Left lobe of liver (tissue), 2 donors: ENCODE measurements at places on chromosomes 6 and 20. TPM values are rescaled to one million over a fixed set of nuclear protein-coding genes. Genes with fewer than 3 reads are reported as not detected.

RSPH4A gene
- not detected for total RNA-seq

MYBL2 gene
- total RNA-seq: 0.63 TPM

OR14J1 gene
- total RNA-seq: not detected

GRCh38 chr6:145813285-145814034 is 1.1 kb downstream of the FBXO30 start:
- DNase-seq: no peak

DNA sequence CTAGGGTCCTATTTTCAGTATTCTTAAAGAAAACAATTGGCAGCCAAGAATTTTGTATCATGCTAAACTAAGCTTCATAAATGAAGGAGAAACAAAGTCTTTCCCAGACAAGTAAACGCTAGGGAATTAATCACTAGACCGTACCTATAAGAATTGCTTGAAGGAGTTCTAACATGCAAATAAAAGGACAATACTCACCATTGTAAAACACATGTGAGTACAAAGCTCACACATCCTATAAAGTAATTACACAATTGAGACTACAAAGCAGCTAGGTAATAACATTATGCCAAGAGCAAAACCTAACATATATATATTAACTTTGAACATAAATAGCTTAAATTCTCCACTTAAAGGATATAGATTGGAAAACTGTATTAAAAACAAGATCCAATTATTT is 147.4 kb downstream of the FAM83B start:
- DNase-seq: no peak

GRCh38 chr20:22698259-22698842 is 114.0 kb upstream of the FOXA2 start:
- no peak for DNase-seq

DNA sequence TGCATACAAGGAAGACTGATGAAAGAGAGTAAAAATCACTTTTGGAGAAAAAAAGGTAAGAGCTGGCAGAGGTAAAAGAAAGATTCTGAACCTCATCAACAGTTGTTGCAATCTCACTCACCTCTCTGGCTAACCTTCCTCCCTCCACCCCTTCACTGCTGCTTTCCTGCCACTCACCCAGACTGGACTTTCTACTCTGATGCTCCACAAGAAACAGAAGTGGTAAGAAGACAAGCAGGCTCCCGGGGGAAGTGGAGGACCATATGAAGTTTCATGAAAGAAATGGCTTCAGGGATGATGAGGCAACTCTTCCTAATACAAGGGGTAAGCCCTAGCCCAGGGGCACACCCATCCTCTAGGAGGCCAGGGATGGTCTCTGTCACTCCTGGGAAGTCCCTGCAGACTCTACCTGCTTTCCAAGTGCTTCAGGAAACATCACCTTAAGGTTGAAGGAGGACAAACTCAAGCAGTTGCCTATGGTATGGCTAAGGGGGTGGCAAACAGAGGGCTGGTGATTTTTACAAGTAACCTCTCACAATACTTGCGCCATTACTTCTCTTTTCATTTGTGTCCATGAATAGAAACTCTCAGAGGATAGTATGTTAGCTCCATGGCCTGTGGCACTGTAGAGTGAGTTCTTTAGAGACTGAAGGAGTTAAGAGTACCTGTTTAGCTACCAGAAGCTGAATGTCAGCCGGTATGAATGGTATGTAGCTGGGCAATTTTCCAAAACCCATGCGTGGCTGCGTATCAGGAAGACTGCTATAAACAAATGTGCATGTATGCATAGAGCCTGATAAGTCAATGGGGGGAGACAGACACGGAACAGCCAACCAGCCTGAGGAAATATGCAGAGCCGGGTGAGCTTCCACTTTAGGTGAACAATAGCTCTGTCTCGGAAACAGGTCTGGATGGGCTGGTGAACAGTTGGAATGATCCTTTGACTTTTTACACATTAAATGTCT is 112.0 kb downstream of the BACH2 start:
- no peak for DNase-seq

DNA sequence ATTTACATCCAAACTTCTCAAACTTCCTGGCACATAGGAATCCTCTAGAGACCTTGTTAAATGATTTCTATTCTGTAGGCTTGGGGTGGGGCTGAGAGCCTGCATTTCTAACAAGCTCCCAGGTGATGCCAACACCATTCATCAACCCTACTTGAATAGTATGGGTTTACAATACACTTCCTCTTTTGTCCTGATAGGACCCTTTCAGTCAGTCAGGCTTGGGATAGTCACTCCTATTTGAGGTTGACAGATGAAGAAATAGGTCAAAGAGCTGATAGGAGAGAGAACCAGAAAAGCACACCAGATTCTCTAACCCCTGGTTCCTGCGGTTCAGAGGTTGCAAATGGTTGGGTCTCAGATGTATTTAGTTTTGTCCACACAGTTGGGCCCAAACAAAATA is 273.4 kb downstream of the TSHZ2 start:
- DNase-seq: no peak

- no peak for DNase-seq
Measured at GRCh38 chr6:33670086-33670660, 41.3 kb downstream of the UQCC2 start.

ZNF311 gene
- total RNA-seq: 0.68 TPM

LEMD2 gene
- 20.2 TPM for total RNA-seq

- no peak for DNase-seq
Measured at GRCh38 chr6:162825597-162825996, 97.8 kb downstream of the PACRG start.

MLN gene
- not detected for total RNA-seq

- no peak for DNase-seq
Measured at GRCh38 chr6:162728197-162728596, 423 bp downstream of the PACRG start.

- DNase-seq: no peak
Measured at GRCh38 chr6:137247724-137248123, 28.5 kb upstream of the IFNGR1 start.

GRCh38 chr20:50510706-50511542 is 741 bp downstream of the PTPN1 start:
- DNase-seq: no peak

RRBP1 gene
- 191 TPM for total RNA-seq

DNA sequence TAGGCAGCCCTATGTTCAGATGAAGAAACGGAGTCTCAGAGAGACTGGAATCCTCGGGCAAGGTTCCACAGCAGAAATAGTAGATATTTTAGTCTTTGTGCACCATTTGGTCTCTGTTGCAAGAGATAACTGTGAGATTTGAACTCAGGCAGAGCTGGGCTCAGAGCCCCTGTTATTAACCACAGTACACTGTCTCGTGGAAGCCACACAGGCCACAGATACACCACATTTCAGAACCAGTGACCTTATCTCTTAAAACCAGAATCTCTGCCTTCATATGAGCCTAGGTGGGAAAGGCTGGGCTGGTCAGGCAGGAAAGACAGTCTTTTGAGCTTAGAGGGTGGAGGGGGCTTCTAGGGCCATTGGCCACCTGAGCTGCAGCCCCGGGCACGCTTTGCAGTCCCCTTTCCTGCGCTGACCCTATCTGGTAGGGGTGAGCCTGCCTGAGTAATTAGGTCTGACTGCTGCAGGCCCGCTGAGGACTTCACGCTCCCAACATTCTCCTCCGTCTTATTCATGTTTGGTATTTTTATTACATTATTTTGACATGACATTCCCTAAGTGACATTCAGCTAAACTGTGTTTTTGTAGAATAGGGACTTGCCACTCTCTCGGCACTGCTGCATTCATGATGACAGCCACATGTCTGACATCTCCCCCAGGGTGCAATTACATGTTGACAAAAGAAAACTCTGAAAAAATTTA is 71.1 kb downstream of the KCNB1 start:
- DNase-seq: no peak

HSF2 gene
- 1.8 TPM for total RNA-seq

- DNase-seq: peak; percentile 51
Measured at GRCh38 chr6:130796313-130796905, 30.8 kb upstream of the SMLR1 start.

WFDC10B gene
- total RNA-seq: not detected

UCKL1 gene
- 20.2 TPM for total RNA-seq

- no peak for DNase-seq
Measured at GRCh38 chr6:163489584-163489983, 75.1 kb downstream of the QKI start.

DNA sequence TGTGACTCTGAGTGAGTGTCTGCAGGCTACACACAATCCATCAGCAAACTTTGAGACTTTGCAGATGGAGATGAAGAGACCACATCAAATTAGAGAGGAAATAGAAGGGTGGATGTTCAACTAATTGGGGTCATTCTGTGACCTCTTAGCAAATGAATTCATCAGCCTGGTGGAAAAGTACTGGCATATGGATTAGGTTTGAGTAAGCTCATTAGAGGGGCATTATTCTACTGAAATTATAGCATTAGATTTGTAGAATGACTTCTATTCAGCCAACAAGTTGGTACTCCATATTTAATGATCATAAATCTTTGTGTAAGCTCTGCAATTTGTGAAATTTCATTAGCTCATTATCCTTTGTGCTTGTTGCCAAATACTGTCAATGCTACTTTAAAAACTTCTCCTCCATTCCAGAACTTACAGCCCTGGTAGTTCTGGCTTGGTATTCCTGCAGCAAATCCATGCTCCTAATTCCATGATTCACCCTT is 63.8 kb downstream of the ADTRP start:
- DNase-seq: no peak

- DNase-seq: no peak
Measured at GRCh38 chr6:70415247-70415646, 1.9 kb downstream of the FAM135A start.

- no peak for DNase-seq
Measured at GRCh38 chr6:113442040-113442439, 415.1 kb upstream of the MARCKS start.

SYNDIG1 gene
- total RNA-seq: not detected

HRH3 gene
- not detected for total RNA-seq

DNA sequence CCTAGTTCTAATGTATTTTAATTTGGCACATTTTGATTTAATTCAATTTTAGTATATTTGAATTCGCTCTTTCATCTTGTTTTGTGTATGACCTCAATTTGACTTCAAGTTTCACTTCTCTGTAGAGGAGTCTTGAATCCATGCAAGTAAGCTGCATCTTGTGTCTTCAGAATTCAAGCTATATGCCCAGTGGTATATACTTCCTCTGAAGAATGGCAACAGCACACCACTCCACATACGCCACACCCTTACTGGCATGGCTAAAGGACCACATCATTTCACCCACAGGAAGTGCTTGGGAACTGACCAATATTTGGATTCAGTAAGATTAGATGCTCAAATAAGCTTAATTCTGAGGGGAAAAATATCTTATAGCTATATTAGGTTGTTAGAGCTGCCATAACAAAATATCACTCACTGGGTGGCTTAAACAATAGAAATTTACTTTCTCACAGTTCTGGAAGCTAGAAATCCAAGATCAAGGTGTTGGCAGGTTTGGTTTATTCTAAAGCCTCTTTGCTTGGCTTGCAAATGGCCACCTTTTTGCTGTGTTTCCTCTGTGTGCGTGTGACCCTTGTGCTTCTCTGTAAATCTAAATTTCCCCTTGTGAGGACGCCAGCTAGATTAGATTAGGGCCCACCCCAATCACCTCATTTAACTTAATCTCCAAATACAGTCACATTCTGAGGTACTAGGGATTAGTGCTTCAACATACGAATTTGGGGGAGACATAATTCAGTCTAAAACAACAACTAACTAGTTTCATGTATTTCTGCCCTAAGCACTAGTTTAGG is 2.8 kb upstream of the ASF1A start:
- DNase-seq: no peak

DNA sequence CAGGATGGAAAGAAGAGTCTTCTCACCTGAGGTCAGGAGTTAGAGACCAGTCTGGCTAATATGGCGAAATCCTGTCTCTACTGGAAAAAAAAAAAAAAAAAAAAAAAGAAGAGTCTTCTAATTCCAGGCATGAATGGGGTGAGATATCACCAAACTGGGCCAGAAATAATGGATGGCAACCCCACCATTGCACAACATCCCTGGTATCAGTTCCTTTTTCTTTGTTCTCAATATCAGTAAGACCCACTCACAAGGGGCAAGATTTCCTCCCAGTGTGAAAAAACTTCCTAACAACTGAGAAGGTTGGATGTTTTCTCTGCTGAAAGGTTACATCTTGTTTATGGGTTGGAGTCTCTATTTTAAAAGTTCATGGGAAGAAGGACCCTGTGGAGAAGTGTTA is 23.6 kb upstream of the NR2E1 start:
- DNase-seq: no peak

DNA sequence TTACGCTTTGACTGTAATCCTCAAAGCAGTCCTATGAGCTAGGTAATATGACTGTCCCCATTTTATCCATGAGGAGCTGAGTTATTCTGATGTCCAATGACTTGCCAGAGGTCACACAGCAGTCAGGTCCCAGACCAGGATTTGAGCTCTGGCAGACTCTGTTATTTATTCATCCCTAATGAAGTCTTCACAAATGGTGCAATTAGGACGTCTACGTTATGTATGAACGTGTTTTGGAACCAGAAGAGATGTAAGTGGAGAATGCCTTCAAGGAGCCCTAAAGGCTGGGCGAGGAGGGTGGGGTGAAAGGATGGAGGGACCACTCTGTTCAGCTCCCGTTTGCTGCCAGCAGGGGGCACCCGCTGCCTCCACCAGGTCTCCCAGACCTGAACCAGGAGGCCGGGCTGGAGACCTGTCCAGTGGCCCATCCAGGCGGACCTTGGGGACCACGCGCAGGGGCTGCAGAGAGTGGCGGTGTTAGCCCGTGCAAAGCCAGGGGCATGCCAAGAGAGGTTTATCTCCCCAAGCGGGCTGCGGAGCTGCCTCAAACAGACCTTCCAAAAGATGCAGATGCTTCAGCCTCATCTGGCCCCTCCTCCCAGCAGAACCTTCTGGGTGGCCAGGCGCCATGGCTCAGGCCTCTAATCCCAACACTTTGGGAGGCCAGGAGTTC is 15.2 kb upstream of the ZNF335 start:
- DNase-seq: no peak

DNA sequence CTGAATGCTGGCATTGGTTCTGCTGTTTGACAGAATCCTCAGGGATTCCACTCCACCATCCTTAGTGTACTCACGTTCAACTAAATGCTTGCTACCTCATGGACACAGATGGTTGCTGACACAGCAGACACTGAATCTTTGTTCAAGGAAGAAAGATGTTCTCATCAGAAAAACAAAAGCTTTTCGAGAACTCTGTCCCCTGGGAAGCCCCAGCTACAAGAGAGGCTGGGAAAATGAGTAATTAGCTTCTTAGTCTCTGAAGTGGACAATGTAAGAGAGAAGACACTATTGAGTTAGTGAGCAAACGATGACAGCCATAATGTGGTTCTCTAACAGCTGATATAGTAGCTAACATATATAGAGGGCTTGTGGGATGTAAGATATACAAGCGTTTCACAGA is 30.9 kb upstream of the ENPP5 start:
- no peak for DNase-seq
